ENCODE measurements at places on chromosomes 1 and 21.

DNA sequence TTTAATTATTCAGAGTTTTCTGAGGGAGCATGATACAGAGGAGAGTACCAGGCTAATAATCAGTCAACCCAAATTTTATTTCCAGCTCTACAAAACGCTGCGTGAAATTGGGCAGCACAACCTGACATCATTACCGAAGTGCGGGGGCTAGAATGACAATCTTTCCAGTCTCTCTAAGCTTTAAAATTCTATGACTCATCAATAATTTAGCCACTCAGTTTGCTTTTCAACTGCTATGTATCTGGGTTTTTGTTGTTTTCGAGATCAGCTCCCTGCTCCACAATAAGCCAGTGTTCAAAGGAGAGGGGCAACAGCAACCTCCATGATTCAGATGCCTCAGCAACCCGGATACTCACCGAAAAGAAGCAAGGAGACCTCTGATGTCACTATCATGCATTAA lies 13.9 kb downstream of the SORT1 start:
- DNase-seq, result no peak

GRCh38 chr1:154575147-154575927 lies 7.8 kb downstream of the CHRNB2 start:
- no peak for DNase-seq

- DNase-seq, result no peak
These were observed 6.1 kb downstream of the PFKFB2 start for GRCh38 chr1:207058878-207059867.

- no peak for DNase-seq
These were observed 137.2 kb downstream of the OMA1 start for GRCh38 chr1:58409336-58409735.

- no peak for DNase-seq
These were observed 35.4 kb downstream of the VPS45 start for GRCh38 chr1:150102986-150103385.

- peak; percentile 94 for DNase-seq
These were observed 92.5 kb upstream of the RUNX3 start for GRCh38 chr1:25022361-25023189.

GRCh38 chr21:43318841-43319781 lies 107.8 kb downstream of the SIK1 start:
- DNase-seq, result peak; percentile 80

DNA sequence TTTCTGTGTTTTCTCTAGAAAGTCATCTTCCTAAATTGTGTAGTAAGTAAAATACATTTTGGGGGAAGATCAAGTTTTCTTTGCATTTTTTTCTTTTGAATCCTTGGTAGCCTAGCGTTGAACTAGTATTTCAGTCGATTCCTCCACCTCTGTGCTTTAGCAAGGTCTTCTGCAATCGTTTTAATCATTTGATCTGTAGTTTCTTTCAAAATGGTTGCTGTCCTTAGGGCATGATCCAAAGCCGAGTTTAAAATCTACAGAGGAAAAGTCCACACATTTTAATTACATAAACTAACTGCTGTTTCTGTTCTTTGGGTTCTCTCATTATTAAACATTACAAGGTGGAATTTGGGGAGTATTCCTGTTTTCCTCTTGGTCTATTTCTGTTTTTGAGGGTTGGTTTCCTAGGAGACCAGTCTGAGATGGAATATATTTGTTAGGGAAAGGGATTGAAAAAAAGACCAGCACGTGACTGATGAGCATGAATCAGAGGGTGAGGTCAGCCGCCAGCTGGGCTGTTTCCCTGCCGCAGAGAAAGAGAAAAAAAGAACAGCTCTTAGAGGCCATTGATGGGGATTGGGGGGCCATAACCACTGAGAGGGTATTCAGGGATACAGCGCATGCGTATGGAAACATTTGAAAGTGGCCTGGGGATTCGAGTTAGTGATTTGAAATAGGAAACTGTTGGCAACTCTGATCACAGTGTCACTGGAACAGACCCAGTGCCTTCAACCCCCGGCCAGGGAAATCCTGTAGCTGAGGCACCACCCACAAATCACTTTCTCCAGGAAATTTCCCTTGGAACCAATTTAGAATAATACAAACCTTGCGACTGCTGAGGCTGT lies 40.6 kb downstream of the AKNAD1 start:
- no peak for DNase-seq

- no peak for DNase-seq
These were observed 21.5 kb downstream of the PANK4 start for GRCh38 chr1:2504949-2505272.

DNA sequence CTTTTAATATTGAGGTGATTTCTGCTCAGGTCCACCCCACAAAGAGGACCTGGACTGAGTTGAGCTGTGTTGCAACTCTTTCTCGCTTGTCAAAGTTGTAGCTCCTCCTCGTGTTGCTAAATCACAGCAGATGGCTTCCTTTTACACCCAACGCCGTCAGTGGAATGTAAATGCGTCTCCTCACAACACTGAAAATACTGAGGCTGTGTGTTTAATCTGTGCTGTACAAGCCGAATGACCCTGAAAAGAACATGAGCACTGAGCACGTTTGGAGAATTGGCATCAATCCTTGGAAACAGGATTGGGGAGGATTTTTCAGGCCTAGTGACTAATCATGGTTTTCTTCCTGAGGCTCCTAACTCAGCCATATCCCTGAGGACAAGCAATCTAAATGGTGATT lies 196.0 kb downstream of the CRB1 start:
- DNase-seq, result peak; percentile 21

DNA sequence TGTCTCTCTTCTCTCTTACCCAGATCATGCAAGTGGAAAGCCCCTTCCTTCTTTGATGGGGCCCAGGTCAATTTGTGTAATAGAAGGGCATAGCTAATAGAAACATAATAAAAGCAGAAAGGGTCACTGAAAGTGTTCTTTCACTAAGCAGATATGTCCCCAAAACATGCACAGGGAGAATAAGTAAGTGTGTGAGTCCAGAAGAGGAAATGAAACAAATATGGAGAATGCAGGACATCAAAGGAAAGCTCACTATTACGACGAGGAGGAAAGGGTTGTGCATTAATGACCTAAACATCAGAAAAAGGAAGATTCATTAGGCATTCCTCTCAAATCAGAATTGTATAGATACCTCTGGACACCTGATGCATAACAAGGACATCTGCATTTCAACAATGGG lies 81.4 kb upstream of the SMYD2 start:
- DNase-seq, result no peak

- DNase-seq, result no peak
These were observed 10.5 kb upstream of the LAX1 start for GRCh38 chr1:203754455-203754864.

- DNase-seq, result peak; percentile 95
These were observed 4.8 kb downstream of the ENO1 start for GRCh38 chr1:8873506-8874229.

DNA sequence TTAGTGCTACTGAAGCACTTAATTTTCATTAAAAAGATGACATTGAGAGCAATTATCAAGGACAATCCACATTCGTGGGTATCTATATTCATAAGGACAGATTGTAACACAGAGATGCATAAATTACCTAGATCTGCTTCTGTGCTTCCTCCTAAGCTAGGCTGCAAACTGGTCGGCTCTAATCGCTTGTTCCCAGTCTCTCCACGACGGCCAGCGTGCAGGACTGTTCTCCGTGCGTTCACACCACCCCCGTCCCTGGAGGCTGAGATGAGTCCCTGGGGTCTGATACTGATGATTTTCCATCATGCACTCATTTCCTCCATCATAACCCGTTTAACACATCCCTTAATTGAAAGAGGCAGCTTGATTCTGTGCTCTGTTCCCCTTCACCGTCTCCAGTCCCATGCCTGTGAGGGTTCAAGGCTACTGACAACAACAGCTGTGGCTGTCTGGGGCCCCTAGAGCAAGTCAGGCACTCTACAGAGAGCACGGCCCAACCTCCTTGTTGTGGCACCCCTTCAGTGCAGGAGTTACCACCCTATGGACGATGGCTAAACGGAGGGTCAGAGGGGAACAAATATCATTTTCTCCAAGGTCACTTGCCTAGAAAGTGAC lies 469.6 kb downstream of the NPHP4 start:
- DNase-seq, result no peak

- DNase-seq, result peak; percentile 32
These were observed 6.6 kb downstream of the TXLNA start for GRCh38 chr1:32186077-32186476.

- DNase-seq, result no peak
These were observed 25.4 kb upstream of the MEF2D start for GRCh38 chr1:156525856-156526489.

GRCh38 chr1:147236959-147237791 lies 5.3 kb upstream of the CHD1L start:
- DNase-seq, result no peak

DNA sequence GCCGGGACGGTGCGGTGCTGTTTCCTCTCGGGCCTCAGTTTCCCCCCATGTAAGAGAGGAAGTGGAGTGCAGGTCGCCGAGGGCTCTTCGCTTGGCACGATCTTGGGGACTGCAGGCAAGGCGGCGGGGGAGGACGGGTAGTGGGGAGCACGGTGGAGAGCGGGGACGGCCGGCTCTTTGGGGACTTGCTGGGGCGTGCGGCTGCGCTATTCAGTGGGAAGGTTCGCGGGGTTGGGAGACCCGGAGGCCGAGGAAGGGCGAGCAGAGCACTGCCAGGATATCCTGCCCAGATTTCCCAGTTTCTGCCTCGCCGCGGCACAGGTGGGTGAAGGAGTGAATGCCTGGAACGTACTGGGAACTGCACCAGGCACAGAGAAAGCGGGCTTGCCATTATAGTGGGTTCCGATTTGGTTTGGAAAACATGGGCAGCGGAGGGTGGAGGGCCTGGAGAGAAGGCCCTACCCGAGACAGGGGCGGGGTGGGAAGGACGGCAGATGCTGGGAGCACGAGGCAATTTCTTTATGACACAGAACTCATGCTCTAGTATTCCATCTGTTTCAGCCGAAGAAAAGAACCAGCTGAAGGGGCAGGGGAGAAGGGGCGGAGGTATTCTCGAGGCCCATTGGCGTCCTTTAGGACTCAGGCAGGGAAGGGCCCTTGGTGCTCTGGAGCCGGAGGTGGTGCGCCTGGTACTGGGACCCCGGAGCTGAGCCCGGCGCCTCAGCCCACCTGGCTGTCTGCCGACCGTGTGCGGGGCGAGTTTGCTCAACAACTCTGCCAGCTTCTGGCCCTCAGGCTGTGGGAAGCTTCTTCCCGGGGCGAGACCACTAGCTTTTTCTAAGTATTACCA lies 960 bp downstream of the PCSK9 start:
- no peak for DNase-seq

DNA sequence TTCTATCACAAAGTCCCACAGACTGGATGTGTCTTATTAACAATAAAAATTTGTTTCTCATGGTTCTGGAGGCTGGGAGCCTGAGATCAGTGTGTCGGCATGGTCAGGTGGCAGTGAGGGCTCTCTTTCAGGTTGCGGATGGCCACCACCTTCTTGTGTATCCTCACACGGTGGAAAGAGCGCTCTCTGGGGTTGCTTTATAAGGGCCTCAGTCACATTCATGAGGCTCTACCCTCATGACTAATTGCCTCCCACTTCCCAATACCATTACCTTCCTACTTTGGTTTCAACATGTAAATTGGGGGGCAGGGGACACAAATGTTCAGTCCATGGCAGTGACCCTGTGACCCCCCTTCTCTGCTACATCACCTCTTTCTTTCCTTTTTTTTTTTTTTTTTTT lies 20.7 kb upstream of the MX1 start:
- peak; percentile 6 for DNase-seq

DNA sequence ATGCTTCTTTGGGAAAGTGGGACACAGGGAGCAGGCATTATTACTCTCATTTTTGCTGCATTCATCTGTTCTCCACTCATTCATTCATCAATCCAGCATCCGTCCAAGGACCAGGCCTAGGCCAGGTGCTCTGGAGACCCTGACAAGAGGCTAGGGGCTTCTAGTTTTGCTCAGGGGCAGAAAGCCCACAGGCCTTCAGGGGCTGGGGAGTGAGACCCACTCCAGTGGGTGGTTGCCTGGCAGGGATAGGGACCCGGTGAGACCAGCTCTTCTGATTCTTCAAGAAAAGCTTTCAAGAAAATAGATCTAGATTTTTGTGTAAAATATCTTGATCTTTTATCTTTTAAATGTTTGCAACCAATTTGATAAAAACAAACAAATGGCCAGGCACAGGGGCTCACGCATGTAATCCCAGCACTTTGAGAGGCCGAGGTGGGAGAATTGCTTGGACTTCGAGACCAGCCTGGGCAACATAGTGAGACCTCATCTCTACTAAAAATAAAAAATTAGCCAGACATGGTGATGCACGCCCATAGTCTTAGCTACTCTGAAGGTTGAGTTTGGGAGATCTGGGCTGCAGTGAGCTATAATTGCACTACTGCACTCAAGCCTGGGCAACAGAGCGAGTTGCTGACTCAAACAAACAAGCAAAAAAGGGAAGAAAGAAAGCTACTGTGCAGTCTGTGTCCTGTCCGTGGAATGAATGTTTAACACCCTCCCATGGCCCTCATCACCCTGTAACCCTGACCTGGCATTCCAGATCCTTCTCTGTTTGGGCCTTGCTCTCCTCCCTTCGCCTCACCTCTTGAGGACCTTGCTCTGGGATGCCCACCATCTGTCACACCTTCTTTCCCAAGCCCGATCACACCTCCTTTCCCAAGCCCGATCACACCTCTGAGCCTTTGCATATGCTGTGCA lies 17.3 kb upstream of the LRP8 start:
- no peak for DNase-seq

Data from NB4 (cell line).